Cardiac muscle cell (in vitro differentiated cells and primary cell): ENCODE measurements at places on chromosomes 3 and 15. TPM values are rescaled to one million over a fixed set of nuclear protein-coding genes. Genes with fewer than 3 reads are reported as not detected.
A peak's percentile ranks its signal among the peaks of the same experiment; 100 is the strongest.

DNA sequence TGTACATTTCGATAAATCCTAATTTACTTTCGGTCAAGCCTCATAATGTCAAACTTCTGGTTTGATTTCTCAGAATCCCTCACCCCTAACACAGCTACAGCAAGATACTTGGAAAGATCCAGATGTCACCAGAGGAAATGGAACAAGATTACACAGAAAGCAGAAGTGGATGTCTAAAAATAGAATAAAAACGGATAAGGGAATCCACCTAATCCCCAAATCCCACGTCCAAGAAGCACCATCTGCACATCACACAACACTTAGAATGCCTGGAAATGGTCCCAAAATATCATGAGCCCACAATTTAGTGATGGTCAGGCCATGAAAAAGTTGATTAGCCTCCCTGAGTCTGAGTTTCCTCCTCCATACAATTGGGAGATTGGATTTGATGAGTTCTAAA is 61.7 kb downstream of the AGTR1 start:
- no peak for DNase-seq

DNA sequence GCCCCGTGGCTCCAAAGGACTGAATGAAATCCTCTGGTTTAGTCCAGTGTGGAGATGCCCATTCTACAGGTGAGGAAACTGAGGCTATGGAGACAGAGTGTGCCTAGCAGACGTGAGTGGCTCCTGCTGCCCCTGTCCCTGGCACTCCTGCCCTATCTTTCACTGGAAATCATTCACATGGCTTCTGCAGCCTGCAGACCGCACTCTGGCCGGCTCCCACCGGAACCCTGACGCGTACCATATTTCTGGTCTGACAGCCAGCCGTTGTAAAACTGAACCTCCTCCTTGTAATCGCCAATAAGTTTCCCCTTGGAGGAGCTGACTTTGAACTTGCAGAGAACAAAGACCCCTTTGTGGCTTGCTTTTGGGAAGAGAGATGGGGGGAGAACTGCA is 136.5 kb downstream of the CHSY1 start:
- peak; percentile 66 for DNase-seq

- no peak for DNase-seq
These were observed 241.6 kb downstream of the UACA start for GRCh38 chr15:70521576-70522322.

DNA sequence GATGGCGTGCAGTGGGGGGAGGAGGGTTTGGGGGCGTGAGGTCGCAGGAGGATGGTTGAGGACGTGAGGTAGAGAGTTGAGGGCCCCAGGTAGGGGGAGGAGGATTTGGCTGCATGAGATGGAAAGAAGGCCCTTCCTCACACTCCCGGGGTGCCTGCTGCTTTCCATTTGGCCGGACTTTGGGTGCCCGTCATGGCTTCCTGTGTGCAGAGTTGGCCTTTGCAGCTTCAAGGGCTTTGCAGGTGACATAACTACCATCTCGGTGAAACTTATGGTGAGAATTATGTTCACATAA is 1.7 kb downstream of the MLF1 start:
- DNase-seq, result no peak

- DNase-seq, result peak; percentile 82
These were observed 83.7 kb downstream of the CMSS1 start for GRCh38 chr3:99901200-99901926.

DNA sequence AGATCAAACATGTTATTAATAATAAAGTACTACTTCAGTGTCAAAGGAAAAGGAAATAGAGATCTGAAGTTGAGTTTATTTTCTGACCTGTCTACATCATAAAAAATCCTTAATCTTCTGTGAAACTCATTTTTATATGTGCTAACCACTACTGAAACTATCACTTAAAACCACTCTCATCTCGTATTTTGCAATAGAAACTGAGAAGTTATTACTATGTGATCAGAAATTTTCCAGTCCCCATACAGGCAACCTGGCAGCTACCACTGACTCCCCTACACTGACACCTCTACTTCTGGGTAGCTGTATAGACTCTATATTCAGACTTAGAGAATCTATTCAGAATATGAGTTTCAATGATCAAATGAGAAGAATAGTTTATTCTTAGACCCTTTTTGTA is 8.3 kb downstream of the HDGFL3 start:
- no peak for DNase-seq

The PRR23B gene
- not detected in 2 replicates for total RNA-seq

The SH3GL3 gene
- total RNA-seq, result 38.2 and 79.6 TPM in 2 replicates

The ALG1L2 gene
- total RNA-seq, result not detected in 2 replicates

The LRRC2 gene
- 0.56 and 0.77 TPM in 2 replicates for total RNA-seq

The CLSTN2 gene
- 5.0 and 7.0 TPM in 2 replicates for total RNA-seq

The SEMA6D gene
- total RNA-seq, result 71.3 and 90.6 TPM in 2 replicates
